Nucleus accumbens (tissue), 56 donors: ENCODE measurements at places on chromosomes 7 and 10.

- DNase-seq = no peak
These were observed 22.8 kb downstream of the VPS26A start for GRCh38 chr10:69146759-69147158.

GRCh38 chr10:61682323-61682722 lies 19.6 kb downstream of the CABCOCO1 start:
- no peak for DNase-seq

GRCh38 chr10:86793696-86794095 lies 37.3 kb downstream of the BMPR1A start:
- no peak for DNase-seq

- no peak for DNase-seq
These were observed 40.1 kb downstream of the REEP3 start for GRCh38 chr10:63561341-63561740.

DNA sequence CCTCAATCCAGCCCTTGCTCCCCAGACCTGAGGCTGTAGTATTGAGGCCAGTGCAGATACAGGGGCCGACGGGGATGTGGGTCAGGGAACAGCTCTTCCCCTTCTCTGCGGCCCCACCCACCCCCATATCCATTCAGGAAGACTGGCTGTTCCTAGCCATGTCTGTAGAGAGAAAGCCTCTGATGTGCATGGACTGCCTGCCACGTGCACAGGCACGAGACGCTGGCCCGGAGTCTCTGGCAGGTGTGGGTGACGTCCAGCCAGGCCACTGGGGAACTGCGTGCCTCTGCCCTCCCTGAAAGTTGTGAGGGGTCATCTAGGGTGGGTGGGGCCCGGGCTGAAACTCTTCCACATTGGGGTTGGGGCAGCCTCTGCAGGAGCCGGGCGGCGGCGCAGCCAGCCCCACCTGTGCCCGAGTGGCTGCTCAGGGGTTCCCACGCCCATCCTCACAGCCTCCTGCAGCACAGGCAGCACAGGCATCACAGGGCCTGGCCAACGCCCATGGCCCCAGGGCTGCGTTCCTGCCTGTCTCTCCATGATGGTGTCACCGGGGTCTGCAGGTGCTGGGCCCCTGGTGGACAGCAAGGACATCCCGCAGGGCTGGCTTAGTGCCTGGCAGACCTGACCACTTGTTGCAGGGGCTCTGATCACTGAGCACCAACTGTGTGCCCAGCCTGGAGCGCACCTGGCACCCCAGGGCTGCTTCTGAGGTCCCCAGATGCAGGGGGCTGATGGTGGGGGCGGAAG lies 27.5 kb downstream of the MICALL2 start:
- DNase-seq = no peak

DNA sequence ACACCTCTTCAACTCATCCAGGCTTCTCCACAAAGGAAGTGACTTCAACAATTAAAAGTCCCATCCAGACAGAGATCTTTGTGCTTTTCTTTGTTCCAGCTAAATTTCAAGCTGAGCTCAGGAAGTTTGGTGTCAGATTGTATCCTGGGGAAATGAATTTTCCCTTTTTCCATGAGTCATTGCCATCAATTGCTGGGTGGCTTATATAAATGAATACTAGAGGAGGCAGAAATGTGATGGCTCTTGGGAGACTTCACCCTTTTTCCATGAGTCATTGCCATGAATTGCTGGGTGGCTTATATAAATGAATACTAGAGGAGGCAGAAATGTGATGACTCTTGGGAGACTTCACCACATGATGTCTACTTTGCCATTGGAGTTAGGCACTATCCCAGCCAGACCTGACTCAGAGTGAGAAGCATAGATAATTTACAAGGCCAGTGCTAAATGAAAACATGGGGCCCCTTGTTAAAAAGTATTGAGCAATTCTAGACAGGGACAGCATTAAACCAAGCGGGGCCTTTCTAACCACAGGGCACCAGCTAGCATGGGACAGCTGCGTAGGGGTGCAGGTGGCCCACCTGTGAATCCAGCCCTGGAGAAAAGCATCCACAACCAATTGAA lies 339.2 kb upstream of the PODXL start:
- no peak for DNase-seq

DNA sequence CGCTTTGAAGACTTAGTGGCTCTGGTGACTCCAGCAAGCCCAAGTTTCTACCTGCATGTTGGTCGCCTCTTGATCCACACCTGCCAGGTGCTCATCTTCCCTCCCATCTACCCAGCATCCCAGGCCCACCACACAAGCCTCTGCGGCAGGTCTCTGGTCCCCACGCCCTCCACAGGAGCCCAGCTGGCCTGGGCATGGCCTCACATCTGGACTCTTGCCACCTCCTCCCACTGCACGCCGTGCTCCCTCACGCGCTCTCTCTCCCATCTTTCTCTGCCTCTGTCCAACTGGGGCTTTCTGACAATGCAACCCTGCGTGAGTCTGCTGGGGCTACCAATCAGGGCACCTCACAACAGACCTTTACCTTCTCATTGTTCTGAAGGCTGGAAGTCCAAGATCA lies 50.2 kb upstream of the FGFR2 start:
- DNase-seq = peak; percentile 62

GRCh38 chr7:82595176-82595575 lies 151.6 kb upstream of the CACNA2D1 start:
- no peak for DNase-seq

DNA sequence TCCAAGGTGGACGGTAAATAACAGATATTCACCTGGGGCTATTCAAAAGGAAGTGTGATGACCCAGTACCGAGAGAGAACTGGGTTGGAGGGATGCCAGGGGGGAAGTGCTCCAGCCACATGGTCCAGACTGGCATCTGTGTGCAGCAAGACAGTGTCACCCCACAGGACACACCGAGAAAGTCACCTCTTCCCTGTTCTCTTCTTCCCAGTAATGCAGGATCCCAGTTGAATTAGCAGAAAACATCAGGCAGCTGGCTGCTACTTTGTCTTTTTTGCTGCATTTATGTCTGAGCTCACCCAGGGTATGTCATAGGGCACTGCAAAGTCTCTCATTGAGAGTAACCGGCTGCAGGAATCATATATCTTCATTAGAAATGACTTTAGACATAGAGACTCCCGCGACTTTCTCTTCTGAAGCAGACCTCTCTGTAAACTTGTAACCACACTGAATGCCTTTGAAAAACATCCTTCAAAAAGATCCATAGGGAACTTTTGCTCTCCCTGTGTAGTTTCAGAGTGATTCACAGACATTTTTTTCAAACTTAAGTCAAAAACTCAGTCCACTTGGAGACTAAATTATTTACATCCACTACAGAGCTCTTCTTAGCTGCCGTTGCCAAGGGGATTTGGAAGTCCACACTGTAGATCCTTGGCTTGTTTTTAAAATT lies 609.0 kb upstream of the DPP6 start:
- DNase-seq = no peak

DNA sequence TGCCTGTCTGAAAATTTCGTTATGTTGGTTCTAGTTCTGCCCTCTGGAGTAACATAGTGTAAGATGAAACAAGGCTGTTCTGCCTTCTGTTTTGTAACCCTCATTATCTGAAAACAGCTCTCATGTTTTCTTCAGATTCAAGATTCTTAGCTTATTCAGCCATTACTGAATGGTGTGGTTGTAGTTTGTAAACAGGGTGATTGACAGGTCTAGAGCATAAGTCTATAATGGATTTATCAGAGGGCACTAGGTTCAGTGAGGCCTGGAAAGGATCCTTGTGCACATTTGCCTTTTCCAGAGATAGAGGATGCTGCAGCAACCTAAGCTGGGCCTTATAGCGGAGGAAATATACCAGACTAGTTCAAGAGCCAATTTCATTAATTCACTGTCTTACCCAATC lies 6.1 kb downstream of the ZNF398 start:
- DNase-seq = no peak

GRCh38 chr10:128007056-128007455 lies 100.2 kb downstream of the PTPRE start:
- DNase-seq = no peak

- DNase-seq = no peak
These were observed 568.6 kb downstream of the KCNMA1 start for GRCh38 chr10:77068969-77069368.

GRCh38 chr7:70894799-70895198 lies 237.1 kb upstream of the GALNT17 start:
- no peak for DNase-seq

- no peak for DNase-seq
These were observed 7.1 kb upstream of the CELF2 start for GRCh38 chr10:11010582-11010981.

DNA sequence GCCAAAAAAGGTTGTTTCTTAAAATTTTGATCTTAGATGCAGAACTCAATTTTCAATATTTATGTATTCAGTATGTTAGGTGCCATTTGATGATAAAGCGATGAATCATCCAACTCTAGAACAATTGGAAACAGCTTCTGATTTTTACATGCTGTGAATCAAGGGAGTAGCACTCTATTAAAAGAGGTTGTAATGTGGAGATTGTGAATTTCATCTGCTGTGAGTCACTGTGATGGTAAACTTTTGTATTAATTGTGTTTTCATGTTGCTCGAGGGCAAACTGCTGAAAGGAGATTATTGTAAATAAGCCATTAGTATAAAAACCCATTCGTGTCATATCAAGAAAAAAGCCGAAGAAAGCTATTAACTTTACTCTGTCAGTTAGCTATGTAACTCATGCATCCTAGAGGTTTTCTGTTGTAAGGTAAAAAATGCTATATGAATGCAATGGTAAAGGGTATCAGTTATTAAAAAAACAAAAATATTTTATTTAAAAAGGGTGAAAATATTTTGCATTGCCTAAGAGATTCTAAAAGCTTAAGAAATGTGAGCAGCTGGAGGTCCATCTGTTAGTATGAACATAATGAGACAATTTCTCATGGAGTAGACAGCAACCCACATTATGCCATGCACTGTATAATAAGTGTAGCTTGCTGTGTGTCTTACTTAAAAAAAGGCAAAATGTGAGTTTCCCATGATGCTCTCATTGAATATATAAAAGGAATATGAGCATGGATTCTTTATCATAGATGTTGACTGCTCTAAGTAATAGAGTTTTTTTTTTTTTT lies 511.0 kb upstream of the PCDH15 start:
- no peak for DNase-seq

GRCh38 chr10:677038-677437 lies 12.4 kb downstream of the DIP2C start:
- no peak for DNase-seq

DNA sequence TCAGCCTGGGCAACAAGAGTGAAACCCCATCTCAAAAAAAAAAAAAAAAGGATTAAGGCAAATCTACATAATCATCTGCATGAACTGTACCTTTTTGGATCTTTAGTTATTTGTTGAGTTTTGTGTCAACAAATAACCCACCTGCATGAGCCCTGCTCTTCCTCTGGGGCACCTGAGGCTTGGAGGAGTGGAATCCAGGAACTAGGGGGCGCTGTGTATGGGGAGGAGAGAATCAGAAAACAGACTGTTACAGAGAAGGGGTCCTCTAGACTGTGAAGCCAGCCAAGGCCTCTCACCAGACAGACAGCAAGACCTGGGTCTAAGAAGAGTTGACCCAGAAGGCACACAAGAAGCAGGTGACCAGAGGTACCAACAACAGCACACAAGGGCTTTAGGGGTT lies 682.8 kb upstream of the NRP1 start:
- no peak for DNase-seq

DNA sequence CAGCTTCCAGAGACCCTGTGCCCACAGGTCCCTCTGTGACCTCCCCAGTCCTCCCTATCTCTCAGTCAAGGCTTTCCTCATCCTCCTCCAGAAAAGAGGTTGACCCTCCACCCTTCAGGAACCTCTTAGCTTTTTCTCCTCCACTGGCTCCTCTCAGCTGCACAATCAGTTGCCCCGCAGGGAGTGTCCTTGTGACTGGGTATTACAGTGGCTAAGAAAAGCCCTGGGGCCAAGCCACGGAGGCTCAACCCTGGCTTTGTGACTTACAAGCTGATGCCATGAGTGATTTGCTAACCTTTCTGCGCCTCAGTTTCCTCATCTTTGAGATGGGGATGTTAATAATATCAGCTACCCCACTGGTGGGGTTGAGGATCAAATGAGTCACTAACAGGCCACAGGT lies 66.4 kb upstream of the ZMIZ1 start:
- no peak for DNase-seq

DNA sequence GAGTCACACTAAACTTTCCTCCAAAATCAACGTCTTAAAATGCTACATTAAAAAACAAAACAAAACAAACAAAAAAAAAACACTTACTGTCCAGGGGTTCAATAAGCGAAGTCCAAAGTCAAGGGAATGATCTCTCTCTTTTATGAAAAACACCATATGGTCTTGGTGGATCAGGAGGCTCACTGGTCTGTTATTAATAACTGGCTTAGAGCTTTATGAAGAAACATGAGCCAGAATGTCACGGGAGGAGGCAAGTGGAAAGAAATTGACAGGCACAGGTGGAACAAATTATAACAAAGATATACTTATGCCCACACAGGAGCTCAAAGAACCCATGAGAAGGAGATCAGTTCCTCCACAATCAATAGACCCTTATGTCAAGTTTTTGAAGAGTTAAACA lies at the start of gene MRLN:
TSS of gene MRLN (minus strand) at position 189 of the 400 bp plus-strand sequence.
- no peak for DNase-seq

DNA sequence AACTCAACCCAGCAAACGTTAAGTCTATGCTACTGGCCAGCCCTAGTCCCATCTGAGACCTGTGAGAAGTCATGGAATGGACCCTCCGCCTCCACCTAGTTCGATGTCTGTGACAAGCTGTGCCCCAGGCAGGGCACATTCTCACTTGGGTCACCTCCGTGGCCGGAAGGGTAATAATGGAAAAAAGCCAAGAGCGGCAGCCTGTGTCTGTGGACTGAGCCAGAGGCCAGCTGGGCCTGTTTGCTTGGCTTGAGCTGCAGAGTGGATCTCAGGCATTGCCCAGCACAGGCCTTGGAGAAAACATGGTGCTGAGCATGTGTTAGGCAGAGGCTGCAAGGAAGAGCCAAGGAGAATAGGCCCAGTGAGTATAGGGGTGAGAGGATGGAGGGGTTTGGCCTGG lies 97.8 kb downstream of the GALNT17 start:
- no peak for DNase-seq

DNA sequence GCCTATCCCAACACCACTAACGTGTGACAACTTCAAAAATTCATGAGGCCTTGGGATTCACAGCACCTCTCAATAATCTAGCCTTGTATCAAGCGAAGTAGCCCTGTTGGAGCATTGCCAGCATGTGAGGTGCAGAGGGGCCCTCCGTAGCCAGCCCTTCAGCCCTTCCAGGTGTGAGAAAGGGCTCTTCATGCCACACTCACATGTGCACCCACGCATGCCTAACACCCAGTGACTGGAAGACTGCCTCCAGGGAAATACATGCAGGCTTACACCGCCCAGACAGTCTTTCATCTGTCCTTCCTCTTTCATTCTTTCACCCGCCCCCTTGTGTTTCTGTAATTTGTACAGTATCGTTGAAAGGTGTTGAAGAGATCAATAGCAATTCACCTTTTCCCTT lies 26.1 kb downstream of the LRRC4 start:
- no peak for DNase-seq

- no peak for DNase-seq
These were observed 81.1 kb downstream of the RGS10 start for GRCh38 chr10:119461380-119461779.

GRCh38 chr7:32427769-32428291 lies 62.4 kb downstream of the LSM5 start:
- no peak for DNase-seq
